ENCODE measurements at places on chromosomes 12 and 14.

- no peak for DNase-seq
These were observed 48.1 kb downstream of the KCNA1 start for GRCh38 chr12:4957761-4958160.

DNA sequence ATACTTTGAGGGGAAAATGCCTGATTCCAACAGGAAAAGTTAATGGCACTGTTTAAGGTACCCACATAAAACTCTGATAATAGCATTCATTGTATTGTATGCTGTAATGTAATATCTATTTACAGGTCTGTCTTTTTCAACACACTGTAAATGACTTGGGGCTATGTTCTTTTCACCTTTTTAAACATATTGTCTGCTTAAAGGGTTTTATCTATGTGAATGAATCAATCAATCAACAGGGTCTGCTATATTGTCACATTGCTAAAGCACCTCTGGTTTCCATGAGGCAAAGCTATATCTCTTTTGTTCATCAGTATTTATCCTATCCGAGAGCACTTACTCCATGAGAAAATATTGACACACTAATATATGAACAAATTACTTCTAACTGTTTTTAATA, 288.0 kb downstream of the SLC6A15 start:
- no peak for DNase-seq

DNA sequence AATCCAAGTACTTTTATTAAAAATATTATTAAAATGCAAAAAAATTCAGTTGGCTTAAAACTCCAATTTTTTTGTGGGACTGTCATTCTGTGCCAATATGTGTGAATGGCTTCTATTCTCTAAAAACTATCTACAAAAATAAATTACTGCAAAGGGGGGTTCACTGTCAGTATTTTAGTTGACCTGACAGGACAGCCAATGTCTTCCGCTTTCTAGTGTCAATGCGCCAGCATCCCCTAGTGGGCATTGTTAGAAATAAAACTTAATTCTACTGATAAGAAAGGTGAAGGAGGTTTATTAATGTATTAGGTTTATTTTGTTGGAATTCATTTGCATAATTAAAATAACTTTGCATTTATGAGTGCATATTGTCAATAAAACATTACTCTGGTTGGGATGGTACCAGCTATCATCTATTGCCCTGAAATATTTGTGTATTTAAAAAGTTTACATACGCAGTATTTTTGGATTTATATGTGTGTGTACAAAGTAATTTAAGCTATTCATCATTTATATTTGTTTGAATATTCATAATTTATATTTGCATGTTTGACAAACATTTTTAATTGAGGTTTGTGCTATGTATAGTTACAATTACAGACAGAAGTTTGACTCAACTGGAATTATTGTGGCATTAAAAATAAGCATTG, 527.2 kb downstream of the FLRT2 start:
- DNase-seq, result no peak

DNA sequence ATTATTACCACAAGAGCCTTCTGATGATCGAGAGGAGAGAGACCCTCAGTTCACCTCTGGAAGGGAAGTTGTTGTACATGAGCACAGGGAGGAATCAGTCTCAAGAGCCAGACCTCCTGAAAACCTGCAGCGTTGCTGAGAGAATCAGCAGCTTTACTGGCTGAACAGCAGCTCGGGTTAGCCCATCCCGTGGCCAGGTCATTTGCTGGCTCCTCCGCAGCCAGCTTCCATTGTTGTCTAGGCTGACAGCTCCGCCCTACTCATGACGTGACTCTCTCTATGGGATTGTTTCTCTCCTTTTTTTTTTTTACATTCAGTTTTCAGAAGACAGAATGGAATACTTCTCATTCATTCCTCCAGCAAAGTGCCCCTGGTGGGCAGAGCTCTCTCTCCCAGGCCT, 69.9 kb downstream of the TGFB3 start:
- DNase-seq, result no peak

GRCh38 chr12:68069275-68069674, 80.0 kb downstream of the IFNG-AS1 start:
- DNase-seq, result no peak

DNA sequence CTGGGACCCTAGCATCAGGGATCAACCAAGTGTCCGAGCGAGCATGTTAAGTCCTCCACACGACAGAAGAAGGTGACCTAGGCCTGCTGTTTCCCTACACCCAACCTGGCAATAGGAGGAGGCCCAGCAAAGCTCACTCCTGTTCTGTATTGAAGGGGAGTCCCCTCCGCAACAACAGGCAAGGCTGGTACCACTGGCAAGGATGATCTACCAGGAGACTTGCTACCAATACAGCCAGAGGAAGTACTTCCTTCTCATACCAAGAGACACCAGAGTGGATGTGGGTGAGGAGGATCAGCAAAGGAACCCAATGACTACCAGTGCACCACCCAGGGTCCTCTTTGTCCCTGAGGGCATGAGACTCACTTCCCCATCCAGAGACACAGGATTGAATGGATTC, 4.9 kb downstream of the KLRC1 start:
- no peak for DNase-seq

DNA sequence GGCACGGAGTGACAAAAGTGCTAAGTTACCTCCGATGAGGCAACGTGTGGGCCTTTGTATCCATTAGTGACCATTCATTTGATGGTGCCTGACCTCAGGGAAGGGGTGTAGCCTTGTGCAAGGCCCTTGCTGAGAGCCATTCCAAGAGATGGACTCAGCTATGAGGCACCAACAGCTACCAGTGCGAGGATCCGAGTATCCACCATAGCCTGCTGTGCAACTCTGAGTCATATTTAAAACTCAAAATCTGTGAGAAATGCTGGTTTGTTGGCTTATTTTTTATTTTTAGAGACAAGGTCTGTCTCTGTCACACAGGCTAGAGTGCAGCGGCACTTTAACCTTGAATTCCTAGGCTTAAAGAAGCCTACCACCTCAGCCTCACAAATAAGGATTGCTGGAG, 25.1 kb upstream of the WNK1 start:
- DNase-seq, result no peak

DNA sequence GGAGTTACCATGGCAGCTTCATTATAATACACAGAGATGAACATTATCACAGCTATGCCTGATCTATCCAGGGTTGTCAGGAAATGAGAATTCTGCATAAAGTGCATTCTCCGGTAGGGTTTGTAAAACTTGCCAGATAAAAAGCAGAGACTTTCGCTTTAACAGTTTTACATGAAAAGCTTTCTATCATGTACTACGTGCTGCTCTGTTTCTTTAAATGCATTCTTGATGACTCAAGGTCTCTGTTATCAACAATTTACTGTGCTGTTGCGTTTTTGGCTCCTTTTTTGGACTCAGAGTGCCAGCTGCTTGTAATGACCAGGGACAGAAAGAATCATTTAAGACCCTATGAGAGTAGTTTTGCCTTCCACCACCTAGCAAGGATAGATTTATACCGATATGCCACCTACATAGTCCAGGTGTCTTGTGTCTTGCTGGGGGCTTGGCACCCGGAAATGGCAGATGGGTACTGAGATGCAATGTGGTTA, 371.2 kb downstream of the BTG1 start:
- DNase-seq, result no peak

DNA sequence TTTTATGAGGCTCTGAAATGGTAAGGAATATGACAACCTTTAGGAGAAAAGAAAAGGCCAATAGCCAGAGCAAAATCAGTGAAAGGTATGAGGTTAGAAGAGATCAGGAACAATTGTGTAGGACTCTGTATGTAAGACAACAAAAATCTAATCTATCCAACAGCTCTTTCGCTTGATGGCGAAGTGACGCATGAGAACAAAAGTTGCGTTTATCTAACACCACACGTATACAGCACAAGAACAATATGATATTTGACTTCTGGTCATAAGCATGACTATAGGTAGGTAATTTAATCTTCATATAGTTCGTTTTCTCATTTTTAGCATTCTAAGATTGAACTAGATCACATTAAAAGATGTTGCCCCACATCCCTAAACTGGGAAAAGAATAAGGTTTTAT, 1.5 kb downstream of the CLECL1 start:
- DNase-seq, result no peak

DNA sequence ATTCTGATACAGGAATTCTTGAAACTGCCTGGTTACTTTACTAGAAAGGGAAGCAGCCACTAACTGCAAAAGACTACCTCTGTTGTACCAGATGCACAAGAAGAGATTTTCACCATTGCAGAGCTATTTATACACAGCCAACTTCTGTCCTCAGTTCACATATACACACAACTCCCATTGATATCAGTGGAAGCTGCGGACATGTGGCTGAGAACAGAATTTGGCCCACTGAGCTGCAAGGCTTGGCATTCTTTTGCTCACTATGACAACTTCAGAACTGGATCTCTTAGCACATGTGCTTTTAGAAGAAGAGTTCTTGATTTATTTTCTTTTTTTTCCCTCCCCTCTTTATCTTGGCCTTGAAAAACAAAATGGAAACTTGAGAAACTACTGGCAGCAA, 28.3 kb downstream of the PTPRO start:
- no peak for DNase-seq

DNA sequence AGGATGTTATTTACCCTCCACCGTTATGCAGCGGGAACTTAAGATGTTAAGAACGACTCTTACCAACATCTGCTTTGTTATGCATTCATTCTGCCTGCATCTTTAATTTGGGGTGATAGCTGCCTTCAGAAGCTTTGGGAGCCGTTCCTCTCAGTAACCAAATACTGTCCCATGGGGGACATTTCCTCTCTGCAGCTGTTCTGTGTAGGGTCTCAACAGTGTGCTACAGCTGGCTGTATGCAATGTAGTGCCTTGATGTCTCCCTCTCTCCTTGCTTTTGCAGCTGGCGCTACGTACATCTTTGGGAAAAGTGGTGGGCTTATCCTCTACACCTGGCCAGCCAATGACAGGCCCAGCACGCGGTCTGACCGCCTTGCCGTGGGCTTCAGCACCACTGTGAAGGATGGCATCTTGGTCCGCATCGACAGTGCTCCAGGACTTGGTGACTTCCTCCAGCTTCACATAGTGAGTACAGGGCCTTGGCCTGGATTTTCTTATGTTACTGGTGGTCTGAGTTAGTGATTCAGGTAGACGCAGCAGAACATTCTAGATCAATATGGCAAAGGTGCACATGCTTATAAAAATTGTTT, 744.3 kb downstream of the DIO2 start:
- no peak for DNase-seq

GRCh38 chr12:67161322-67161918, 107.7 kb upstream of the CAND1 start:
- DNase-seq, result no peak

GRCh38 chr14:78340250-78340649, 170.1 kb downstream of the NRXN3 start:
- no peak for DNase-seq

GRCh38 chr12:15435597-15435996, 113.3 kb downstream of the PTPRO start:
- no peak for DNase-seq

- no peak for DNase-seq
These were observed 164.1 kb downstream of the ZFP36L1 start for GRCh38 chr14:68628605-68629310.

GRCh38 chr12:57838594-57839302, 7.8 kb downstream of the CTDSP2 start:
- no peak for DNase-seq

- no peak for DNase-seq
These were observed 16.9 kb upstream of the BEGAIN start for GRCh38 chr14:100604121-100604501.

DNA sequence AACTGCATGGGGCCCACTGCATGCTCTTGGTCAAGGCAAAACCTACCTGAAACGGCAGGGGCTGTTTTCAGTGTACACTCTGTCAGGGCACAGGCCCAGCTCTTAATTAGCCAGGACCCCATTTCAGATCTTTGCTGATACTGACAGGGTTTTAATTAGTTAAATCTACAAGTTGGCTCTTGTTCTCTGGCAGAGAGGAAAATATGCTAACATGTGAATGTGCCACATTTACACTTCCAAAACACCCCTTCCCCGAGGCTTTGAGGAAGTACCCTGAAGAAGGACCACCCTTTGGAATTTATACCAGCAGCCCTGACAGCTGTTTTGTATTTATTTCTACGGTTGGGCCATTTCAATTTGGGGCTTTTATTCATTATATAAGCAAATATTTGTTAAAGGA, 66.3 kb downstream of the OTX2 start:
- DNase-seq, result no peak

GRCh38 chr14:51873221-51873893, 12.9 kb downstream of the GNG2 start:
- DNase-seq, result peak; percentile 88

DNA sequence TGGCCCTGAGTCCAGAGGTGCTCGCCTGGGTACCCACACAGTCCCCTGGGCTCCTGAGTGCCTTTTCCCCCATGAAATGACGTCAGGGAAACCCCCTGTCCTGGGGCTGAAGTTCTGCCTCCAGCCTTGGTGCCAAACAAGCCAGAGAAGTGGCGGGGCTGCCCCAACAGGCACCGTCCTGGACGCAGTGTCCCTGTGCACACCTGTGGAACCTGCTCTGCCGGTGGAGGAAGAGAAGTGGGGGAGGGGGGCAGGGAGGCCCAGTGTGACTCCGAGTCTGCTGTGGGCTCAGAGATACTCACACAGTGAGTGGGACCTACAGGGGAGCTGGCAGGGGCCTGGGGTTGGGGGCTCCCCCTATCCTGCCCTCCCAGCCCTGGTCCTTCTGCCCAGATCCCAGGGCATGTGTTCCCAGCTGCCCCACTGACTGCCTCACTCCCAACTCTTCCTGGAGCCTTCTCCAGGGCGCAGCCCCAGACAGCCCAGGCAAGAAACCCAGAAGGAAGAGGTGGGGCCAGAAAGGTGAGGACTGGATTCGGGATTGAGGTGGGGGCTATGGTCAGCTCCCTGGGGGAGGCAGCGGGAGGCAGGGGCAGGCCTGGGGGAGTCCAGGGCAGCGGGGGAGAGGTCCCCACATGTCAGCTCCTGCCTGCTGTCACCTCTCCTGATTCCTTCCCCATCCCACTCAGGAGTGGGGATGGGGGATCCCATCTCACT, 24.7 kb downstream of the CCDC85C start:
- no peak for DNase-seq

GRCh38 chr12:99154216-99154982, 493.2 kb upstream of the GARIN6 start:
- no peak for DNase-seq

DNA sequence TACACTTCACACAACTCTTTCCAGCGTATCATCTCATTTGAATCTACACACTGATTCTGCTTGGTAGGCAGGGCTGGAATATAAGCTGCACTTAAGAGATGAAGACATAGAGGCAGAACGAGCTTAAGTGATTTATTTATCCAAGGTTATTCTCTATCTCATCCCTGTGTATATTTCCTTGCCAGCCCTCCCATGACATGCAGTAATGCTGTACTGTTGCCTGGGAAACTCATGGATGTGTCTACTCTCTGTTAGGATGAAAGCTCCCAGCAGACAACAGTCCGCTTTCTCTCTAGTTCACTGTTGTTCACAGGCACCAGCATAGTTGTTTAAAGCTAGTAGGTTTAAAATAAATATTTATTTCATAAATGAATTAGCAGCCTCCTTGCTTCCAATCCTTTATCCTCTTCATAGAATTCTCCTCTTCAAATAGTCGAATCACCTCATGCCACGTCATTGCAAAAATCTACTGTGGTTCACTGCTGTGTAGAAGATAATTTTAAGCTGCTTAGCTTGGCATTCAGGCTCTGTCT, 25.4 kb downstream of the FGF6 start:
- DNase-seq, result no peak
